Mucosa of descending colon (tissue), 3 donors: ENCODE measurements at places on chromosomes 7 and 10. TPM values are rescaled to one million over a fixed set of nuclear protein-coding genes. Genes with fewer than 3 reads are reported as not detected.

DNA sequence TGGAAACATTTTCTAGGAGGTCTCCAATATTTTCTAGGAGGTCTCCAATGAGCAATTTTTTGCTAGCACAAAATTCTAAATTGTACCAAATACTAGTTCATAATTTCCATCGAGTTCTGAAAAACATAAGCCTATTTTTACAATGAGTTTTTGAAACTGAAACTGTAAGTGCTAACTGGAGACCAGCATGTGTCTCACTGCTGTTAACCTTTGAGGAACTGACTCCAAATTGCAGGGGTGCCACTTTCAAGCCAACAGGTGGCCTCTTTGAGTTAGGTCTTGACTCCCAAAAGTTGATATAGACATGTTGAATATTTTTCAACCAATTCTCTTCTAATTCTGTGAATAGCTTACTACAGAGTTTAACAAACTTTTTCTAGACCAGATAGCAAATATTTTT lies 58.8 kb downstream of the CAV1 start:
- DNase-seq, result no peak

DNA sequence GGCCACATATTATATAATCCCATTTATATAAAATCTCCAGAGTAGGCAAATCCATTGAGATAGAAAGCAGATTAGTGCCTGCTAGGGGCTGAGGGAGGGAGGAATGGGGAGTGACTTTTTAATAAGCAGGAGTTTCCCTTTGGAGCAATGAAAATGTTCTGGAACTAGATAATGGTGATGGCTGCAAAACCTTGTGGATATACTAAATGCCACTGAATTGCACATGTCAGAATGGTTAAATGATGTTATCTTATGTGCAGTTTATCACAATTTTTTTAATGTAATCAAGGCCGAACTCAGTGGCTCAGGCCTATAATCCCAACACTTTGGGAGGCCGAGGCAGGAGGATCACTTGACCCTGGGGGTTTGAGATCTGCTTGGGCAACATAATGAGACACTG lies 145.5 kb upstream of the AUTS2 start:
- DNase-seq, result no peak

DNA sequence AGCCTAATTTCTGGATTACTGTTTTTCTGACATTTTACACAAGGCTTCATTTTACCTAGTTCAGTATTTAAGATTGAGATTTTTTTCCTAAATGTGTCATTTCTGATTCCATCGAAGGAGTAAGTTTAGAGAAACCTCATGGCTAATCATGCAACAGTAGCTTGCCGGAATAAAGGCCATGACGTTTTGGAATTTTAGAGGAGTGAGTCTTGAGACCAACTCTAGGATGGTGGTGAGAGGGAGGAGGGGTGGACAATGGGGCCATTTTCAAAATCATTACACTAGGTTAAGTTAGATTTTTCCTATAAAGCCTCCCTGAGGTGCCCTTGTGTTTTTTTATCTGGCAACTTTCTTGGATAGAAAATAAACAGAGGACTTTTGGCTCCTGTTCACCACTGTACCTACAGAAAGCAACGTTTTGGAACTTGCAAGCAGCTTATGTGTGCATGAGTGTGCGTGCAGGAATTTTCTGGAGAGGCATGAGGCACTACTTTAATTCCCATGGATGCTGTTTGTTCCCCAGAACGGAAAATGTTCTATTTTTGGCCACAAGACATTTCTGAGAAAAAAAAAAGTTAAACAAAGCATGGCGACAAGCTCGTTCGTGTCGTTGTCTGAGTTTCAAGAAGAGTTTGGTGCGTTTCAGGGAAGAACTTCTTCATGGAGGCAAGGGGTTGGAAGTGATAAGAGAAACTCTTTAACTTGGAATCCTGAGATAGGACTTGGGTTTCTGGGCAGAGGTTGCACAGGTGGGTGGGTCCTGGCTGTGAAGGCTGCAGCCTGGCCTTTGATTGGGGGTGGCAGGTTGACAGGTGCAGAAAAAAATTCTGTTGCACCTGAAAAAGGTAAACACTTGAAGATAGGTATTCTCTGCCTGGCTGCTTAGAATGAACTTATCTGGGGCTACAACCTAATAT lies 178.1 kb downstream of the PTEN start:
- DNase-seq, result no peak

DNA sequence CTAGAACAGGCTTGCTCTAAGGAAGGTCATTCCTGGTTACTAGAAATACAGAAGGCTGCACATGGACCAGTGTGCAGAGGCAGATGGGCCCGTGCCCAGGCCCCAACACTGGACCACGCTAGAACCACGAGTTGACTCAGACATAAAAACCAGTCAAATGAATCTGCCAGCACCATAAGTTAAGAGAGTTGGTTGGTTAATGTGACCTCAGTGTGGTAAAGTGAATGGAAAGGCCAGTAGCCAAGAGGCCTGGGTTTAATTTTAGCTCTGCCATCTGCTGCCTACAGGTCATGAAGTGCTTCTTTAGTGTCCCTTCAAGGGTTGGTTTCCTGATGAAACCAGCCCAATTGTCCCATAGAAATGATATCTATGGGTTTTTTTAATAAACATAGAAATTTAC lies 329.6 kb upstream of the NRP1 start:
- DNase-seq, result no peak

DNA sequence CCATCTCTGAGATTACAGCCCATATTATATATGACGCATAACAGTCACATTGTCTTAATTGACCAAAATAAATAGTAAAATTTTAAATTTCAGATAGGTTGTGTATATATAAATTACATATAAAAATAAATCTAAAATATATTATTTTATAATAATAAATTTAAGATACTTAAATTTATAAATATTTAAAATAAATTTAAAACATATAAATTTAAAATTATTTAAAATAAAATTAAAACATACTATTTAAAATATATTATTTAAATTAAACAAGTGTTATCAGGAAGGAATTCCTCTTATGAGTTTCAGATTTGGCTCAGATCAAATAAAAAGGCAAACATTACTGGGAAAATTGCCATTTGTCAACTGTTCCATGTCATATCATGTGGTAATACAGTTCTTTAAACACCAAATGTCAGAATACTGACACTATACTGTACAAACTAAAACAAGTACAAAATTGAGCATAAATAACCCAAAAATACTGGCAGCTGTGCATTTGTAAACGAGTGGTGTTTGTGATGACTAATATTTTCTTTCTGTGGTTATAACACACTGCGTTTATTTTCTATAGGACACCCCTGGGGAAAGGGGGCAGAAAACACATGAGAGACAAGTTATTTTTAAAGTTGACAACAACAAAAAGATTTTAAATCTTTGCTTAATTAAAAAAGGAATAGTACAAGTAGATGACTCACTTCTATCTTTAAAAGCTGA lies 71.3 kb upstream of the DGKB start:
- no peak for DNase-seq

- DNase-seq, result no peak
These were observed 1.4 kb upstream of the NKX1-2 start for GRCh38 chr10:124451276-124451675.

The RUFY2 gene
- 20.5 TPM for total RNA-seq

DNA sequence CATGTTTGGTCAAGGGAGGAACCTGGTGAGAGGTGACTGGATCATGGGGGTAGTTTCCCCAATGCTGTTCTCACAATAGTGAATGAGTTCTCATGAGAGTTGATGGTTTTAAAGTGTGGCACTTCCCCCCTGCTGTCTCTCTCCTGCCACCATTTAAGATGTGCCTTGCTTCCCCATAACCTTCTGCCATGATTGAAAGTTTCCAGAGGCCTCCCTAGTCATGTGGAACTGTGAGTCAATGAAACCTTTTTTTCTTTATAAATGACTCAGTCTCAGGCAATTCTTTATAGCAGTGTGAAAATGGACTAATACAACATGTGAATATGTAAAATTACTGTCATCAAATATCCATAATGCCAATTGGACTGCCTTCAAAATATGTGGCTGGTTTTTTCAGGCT lies 165.5 kb upstream of the TARP start:
- no peak for DNase-seq

- DNase-seq, result no peak
These were observed 93.5 kb upstream of the PDCD4 start for GRCh38 chr10:110778211-110778610.

DNA sequence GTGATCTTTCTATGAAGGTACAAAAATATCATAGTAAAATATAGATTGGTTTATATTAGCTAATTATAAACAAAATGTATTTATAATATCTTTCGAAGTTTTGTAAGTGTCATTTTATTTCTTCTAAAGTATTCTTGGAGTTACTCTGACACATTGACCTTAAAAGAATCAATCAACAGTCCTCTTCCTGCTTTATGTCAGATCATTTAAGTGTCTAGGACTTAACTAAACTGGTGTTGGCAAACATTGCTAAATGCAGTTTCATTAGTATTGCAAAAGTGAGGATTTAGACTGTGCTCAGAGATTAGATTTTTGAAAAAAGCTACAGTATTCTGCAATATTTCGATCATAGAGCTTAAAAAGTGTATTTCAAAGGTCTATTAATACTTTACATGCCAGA lies 10.3 kb downstream of the GLCCI1 start:
- no peak for DNase-seq

- DNase-seq, result no peak
These were observed 151.1 kb downstream of the DGKB start for GRCh38 chr7:14751461-14751860.

The SYT15B gene
- 0.60 TPM for total RNA-seq

The GIMAP4 gene
- total RNA-seq, result 10.5 TPM

DNA sequence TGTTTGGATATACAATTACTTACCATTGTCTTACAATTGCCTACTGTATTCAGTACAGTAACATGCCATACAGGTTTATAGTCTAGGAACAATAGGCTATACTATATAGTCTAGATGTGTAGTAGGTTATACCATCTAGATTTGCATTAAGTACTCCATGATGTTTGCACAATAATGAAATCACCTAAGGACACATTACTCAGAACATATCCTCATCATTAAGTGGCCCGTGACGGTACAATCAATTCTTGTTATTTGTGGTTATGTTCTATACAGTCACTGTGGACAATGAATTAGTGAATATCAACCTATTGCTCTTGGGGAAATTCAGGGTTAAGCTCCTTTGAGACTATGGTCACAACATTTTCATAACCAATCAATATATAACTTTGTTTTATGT lies 75.6 kb downstream of the MICU1 start:
- no peak for DNase-seq

GRCh38 chr7:141641876-141642275 lies 60.1 kb downstream of the DENND11 start:
- DNase-seq, result no peak

GRCh38 chr10:50552308-50552707 lies 71.4 kb downstream of the SGMS1 start:
- no peak for DNase-seq

The KCNIP2 gene
- total RNA-seq, result 5.9 TPM

The SLC18A3 gene
- not detected for total RNA-seq

- DNase-seq, result no peak
These were observed 330.1 kb downstream of the EXOC4 start for GRCh38 chr7:133582766-133583523.
